Right cardiac atrium (tissue), 5 donors: ENCODE measurements at places on chromosomes 1 and 21. TPM values are rescaled to one million over a fixed set of nuclear protein-coding genes. Genes with fewer than 3 reads are reported as not detected.

AKT3 gene
- polyA plus RNA-seq = 8.4 TPM

TNFRSF14 gene
- polyA plus RNA-seq = 27.6 TPM

SLC9C2 gene
- polyA plus RNA-seq = 0.09 TPM

NUF2 gene
- polyA plus RNA-seq = 0.23 TPM

AXDND1 gene
- polyA plus RNA-seq = not detected

CSMD2 gene
- 0.38 TPM for polyA plus RNA-seq

FAAH gene
- 10.4 TPM for polyA plus RNA-seq

RPE65 gene
- 0.07 TPM for polyA plus RNA-seq

GJC2 gene
- 1.3 TPM for polyA plus RNA-seq

BEST4 gene
- 0.18 TPM for polyA plus RNA-seq

NPR1 gene
- 26.0 TPM for polyA plus RNA-seq

GRCh38 chr1:63671514-63671913 is 78.3 kb downstream of the PGM1 start:
- no peak for DNase-seq

- peak; percentile 63 for DNase-seq
These were observed 386.3 kb downstream of the DISC1 start for GRCh38 chr1:232012773-232013386.

DNA sequence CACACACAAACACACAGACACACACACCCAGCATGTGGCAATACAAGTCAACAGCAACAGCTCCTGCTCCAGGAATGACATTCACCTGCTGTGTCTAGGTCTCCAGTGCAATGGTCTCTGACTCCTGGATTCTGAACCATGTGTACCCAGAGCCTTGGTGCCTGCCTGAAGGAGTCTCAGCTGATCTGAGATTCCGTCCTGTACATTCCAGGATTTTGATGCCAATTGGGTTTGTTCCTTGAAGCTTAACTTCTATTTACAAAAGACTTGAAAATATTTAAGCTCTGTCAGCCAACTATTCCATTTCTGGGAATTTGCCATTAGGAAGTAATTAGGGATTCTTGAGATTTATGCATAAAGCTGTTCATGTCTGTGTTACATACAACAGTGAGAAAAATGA is 85.4 kb upstream of the LRRC8D start:
- DNase-seq = no peak

GRCh38 chr1:235763962-235764361 is 102.7 kb downstream of the LYST start:
- DNase-seq = no peak

DNA sequence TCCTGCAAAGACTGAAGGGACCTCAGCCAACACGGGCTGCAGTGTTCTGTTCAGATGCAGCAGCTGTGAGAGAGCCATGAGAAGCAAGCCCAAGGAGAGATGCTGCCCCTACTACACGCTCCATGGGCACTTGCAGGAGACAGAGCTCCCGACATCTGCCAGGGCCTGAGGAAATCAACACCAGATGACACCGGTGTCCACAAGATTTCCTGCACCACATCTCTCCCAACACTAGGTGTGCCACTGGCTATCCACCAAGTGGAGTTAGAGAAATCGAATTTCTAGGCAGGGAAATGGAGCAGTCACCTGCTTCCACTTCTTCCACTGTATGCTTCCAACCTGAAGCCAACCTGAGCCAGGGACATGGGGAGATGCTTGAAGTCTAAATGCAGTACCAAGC is 445.3 kb downstream of the RWDD3 start:
- DNase-seq = no peak

DNA sequence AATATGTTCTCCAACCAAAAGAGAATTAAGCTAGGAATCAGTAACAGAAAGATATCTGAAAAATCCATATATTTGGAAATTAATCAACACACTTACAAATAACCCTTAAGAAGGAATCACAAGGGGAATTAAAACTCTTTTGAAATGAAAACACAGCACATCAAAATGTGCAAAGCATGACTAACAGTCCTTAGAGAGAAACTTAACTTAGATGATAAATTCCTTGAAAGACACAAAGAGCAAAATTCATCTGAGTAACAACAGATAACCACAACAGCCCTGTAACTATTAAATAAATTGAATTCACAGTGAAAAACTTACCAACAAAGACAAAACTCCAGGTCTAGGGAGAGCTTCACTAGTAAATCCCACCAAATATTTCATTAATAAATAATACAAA is 283.8 kb downstream of the SDCCAG8 start:
- no peak for DNase-seq

DNA sequence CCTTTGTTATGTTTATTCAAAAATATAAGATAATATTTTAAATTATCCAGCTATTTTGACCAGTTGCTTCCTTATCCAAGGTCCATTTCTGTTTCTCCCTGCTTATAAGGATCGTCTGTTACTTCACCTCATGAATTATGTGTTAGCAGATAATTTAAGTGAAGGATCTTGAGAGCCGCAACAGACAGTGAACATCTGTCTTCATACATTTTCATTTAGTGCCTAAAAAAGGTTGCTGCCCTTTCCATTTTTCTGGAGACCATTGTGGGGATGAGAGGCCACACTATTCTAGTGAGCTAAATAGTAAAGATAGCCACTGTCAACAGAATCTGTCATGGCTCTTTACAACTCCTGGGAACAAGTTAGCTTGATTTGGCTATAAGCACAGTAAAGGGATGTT is 154.0 kb downstream of the CLEC20A start:
- no peak for DNase-seq

GRCh38 chr1:161439280-161440232 is 65.7 kb upstream of the FCGR2A start:
- no peak for DNase-seq

DNA sequence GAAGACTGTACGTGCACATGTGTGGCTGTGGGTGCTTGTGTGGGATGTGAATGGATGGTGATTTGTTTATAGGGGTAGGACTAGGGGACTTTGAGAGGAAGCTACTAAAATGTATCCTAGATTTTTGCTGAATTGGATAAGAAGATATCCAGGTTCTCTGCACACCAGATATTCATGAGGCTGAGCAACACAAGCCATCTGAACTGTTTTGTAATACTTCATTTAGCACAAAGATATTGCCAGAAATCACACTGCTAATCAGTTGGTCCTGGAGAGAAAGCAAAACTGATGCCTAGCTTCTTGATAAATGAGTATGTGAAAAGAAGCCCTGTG is 135.3 kb downstream of the NOS1AP start:
- DNase-seq = no peak

GRCh38 chr1:26083208-26083607 is 15.8 kb upstream of the TRIM63 start:
- no peak for DNase-seq

- peak; percentile 45 for DNase-seq
These were observed 183.2 kb upstream of the HMCN1 start for GRCh38 chr1:185551008-185551407.

- DNase-seq = no peak
These were observed 31.4 kb downstream of the ELAVL4 start for GRCh38 chr1:50140182-50140447.

GRCh38 chr1:227038401-227038800 is 98.3 kb downstream of the COQ8A start:
- no peak for DNase-seq

- DNase-seq = peak; percentile 83
These were observed 41.8 kb downstream of the PHC2 start for GRCh38 chr1:33388805-33389771.

DNA sequence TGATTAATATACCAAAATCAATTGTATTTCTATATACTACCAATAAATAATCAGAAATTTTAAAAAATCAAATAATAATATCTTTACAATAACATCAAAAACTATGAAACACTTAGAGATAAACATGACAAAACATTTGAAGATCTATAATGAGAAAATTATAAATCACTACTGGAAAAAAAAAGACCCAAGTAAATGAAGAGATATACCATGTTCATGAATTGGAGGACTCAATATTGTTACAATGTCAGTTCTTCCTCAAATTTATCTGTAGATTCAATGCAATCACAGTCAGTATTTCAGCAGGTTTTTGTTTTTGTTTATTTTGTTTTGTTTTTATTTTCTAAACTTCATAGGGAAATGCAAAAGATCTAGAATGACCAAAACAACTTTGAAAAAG is 4.2 kb upstream of the ITPKB start:
- no peak for DNase-seq

DNA sequence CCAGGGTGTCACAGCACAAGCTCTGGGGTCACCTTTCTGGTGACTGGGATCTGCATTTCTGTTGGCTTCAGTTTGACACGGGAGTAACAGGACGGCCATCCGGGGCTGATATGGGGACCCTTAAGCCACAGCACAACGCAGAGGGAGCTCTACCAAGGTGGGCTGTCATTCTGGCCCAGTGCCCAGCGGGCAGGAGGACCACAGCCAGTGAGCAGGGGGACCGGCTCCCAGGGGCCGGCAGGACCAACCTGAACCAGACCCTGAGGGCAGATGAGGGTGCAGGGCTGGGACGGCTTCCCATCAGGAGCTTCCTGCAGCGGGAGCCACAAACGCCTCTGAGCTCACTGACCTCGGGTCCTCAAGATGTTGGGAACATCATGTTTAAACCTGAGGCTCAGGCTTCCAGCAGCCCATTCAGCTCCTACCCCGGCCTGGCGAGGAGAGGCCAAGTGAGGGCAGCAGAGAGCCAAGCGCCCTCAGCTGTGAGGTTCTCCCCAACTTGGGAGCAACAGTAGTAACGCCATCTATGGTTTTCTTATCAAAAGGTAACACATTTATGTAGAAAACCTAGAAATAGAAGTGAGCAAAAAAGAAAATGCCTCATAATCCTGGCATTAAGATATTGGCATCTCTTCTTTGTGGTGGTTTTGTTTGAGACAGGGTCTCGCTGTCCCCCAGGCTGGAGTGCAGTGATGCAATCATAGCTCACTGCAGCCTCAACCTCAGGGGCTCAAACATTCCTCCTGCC is 26.8 kb downstream of the TMEM201 start:
- DNase-seq = peak; percentile 68

DNA sequence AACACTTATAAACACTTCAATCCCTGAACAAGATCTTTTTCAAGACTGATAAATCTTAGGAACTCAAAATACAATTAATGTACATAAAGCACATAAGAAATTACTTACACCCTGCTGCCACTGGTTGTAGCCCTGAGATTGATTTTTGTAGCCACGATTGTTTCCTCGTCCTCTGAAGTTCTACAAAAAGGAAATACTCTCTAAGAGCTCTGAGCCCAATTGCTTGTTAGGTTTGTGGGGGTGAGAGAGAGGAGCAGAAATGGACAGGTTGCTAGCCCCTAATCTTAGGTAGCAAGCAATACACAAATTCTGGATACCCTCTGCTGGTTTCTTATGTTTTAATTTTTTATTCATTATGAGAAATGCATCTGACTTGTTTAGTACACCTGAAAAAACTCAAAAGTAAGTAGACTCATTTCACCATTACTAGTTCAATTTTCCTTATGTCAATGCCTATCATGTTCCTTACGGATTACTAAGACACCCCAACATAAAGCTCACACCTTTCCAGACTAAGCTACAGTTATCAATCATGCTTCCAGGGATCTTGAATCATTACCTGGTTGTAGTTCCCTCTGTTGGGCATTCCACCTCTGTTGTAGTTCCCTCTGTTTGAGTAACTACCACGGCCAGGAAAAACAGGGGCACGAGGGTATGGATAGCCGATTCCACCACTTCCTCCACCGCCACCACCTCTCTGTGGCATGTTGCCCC is 9.3 kb downstream of the HNRNPU start:
- DNase-seq = no peak

- DNase-seq = no peak
These were observed 42.4 kb upstream of the COA6 start for GRCh38 chr1:234330843-234331215.

DNA sequence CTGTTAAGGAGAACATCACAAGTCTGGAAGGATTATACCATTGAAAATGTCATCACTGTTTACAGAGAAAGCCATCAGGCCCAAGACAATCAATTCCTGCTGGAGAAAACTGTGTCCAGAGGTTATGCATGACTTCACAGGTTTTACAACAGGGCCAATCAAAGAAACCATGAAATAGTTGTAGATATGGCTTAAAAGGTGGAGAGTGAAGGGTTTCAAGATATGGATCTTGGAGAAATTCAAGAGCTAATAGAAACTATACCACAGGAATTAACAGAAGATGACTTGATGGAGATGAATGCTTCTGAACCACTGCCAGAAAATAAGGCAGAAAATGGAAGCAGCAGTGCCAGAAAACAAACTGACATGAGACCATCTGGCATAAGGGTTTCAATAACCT is 30.2 kb downstream of the USP1 start:
- no peak for DNase-seq

- no peak for DNase-seq
These were observed 77.0 kb upstream of the KRTAP19-8 start for GRCh38 chr21:31115249-31115648.

GRCh38 chr1:232695621-232696385 is 65.9 kb upstream of the SIPA1L2 start:
- no peak for DNase-seq

DNA sequence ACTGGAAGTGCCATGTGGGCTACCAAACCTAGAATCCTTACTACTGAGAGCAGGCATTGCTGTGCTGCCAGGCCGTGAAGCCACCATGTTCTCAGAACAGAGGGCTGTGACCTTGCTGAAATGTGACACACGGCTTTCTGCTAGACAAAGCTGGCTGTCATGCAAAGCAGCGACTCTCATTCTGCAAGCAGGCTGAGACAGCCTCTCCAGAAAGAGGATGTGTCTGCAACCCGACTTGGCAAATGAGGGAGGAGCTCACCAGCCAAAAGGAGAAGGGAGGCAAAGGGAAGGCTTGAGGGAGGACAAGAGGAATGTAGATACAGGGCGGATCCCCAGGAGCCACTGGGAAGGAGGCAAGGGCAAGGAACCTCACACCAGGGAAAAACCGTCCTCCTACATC is 85.7 kb upstream of the KRTAP19-8 start:
- peak; percentile 53 for DNase-seq

DNA sequence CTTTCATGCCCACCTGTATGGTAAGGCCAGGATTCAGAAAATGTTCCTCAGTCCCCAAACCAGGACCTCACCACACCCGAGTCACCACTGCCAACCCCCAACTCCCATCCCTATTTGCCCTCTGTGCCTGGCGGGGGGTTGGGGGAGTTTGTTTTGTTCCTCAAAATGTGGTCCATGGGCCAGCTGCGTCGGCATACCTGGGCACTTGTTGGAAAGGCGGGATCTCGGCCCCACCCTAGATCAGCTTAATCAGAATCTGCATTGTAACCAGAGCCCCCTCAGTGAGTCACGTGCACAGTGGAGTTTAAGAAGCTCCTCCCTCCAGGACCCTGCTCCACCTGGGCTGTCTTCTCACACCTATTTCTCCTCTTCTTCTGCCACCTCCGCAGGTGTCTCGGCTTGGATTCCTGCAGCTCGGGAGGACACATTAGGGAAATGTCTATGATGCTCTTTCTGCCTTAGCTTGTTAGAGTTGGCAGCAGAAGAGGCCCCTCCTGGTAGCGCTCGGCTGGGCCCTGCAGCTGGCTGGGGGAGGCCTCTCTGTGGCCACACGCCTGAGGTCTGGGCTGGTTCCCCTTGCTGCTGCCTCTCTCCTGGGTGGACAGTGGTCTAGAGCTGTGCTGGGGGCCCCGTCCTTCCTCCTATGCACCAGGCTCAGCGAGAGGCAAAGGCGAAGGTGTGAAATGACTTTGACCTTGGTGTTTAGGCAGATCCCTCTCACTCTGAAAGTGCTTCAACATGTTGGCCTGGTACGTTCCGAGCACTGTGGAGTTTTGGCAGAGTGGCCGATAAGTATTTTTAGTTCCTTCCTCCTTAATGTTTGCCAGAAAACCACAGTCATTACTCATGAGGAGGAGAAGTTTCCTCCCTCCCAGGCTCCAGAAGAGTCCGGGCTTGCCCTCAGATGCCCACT is 41.8 kb upstream of the CAMTA1 start:
- peak; percentile 47 for DNase-seq
